ENCODE measurements at places on chromosomes 11 and 22. TPM values are rescaled to one million over a fixed set of nuclear protein-coding genes. Genes with fewer than 3 reads are reported as not detected.

CARS1 gene
- total RNA-seq: 15.8 TPM

OR8B4 gene
- not detected for total RNA-seq

APLNR gene
- 8.1 TPM for total RNA-seq

OR5A1 gene
- total RNA-seq: not detected

NRIP3 gene
- total RNA-seq: 0.33 TPM

All from heart right ventricle (tissue), 16 donors.